ENCODE measurements at places on chromosomes 12 and 14. TPM values are rescaled to one million over a fixed set of nuclear protein-coding genes. Genes with fewer than 3 reads are reported as not detected.

DNA sequence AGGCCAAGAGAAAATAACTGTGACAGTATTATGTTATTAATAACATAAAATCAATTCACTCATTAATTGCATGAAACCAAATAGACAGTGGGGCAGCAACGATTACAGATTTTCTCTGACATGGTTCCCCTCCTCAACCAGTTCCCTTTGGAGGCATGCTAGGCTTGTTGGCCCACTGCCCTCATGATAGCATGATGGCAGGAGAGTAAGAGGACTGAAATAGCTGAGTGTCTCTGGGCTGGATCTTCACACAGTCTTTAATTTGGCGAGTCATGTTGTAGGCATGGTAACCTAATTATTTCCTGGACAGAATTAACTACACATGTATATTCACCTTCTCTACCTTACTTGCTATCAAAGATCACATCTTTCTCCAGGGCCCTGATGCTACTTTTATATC, 266.2 kb upstream of the PELI2 start:
- no peak for DNase-seq

- DNase-seq: no peak
These were observed 57.5 kb downstream of the PTHLH start for GRCh38 chr12:27915021-27915420.

DNA sequence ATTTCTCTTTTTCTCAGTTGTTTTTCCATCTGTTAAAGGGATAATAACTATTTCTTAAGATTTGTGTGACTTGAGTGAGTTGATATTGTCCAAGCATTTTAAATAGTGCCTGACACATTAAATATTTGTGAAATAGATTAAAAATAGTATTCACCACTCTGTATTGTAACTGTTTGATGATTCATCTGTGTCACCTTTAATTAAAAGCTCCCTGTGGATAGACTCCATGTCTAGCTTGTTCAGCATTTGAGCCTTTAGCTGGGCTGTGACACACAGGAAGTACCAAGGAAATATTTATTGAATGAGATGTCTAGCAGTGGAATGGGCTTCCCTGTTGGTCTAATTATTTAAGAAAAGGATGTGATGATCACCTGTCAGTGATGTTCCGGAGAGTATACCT, 1.8 kb upstream of the GLIPR1L2 start:
- DNase-seq: no peak

Gene SLC15A4
- 16.0 TPM for total RNA-seq

DNA sequence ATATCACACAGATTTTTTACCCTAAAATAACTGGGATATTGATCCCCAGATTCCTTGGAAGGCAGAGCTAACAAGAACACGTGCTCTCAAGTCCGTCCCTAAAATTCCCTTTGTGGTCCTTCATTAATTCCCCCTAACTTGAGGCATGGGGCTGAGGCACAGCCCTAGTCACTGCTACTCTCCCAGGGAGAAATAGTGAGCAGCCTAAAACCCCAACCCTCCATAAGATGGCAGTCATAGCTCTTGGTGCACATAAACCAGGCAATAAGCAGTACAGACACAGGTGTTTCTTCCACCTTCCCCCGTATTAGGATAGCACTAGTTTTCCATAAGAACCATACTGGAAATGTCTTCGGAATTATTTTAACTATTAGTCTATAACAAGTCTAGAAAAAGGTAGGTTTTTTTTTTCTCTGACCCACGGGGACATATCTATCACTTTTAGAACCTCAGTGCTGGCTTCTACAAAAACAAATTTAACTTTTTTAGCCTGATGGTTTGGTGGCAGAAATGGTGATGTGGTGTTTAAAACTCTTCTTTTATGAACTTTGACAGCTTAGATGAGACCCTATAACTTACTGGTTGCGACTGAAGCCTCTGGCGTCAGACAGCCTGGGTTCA, 3.1 kb upstream of the ARHGEF40 start:
- DNase-seq: no peak

Gene PLCZ1
- total RNA-seq: not detected

- no peak for DNase-seq
These were observed 50.9 kb downstream of the ZFP36L1 start for GRCh38 chr14:68741839-68742470.

- no peak for DNase-seq
These were observed 8.5 kb upstream of the SCARB1 start for GRCh38 chr12:124872068-124872719.

DNA sequence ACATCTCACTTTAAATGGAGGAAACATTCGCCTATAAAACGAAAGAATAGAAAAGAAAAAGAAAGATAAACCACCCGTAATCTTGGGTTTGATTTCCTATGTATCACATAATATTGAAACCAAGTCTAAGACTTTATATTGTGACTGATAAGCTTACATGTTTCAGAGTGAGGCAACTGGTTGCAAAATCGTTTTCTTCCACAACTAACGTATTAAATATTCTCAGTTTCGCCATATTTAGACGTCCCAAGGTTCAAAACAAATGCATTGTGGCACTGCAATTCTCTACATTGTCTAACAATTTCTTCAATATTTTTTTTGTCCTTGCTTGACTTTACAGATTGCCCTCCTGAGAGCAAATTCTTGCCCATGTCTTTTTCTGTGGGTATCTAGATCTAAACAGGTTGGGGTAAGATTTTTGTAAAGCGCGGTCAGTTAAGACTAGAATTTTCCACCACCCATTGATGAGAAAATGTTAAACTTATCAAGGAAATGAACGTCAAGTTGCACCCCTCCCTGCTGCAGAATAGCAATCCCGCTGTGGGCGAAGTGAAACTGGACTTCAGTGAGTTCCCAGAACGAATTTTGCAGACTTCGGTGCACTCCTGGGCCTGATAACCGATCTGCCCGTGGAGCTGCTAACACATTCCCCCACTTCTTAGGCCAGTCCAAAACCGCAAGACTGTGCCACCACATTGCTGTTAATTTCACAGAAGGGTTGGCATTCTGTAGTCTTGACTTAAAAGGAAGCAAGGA, 2.7 kb downstream of the TBX3 start:
- no peak for DNase-seq

- no peak for DNase-seq
These were observed 6.4 kb downstream of the TTC6 start for GRCh38 chr14:37601865-37602264.

Gene HSPA2
- total RNA-seq: 52.7 TPM

DNA sequence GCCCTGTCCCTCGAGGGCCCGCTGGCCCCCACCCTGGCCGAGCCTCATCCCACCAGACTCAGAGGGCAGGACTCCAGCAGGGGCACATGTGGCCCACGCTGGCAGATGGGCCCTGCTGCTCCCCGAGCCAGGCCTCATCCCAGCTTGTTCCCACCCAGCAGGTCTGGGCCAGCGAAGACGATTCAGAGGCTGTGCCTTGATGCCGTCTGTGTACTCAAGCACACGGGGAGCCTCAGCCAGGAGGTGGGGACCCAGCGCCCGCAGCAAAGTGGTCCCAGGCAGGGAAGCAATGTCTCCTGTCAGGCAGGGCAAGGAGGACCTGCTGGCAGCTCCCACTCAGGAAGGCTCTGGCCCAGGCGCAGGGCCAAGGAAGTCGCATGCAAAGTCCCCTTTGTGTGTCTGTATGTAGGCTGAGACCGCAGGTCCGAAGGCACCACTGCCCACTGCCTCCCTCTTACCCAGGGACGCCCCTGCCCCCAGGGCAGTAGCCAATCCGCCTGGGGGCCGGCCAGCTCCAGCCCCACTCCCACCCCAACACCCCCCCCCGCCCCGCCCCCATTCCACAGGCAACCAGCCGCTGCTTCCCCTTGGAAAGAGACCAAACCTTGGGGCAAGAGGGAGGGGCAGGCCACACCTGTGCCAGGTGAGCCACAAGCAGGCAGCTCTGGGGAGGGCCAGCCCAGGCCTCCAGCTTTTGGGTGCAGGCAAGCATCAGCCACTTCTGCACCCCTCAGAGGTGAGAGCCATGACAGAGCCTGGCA, 9.4 kb downstream of the DEGS2 start:
- peak; percentile 75 for DNase-seq

DNA sequence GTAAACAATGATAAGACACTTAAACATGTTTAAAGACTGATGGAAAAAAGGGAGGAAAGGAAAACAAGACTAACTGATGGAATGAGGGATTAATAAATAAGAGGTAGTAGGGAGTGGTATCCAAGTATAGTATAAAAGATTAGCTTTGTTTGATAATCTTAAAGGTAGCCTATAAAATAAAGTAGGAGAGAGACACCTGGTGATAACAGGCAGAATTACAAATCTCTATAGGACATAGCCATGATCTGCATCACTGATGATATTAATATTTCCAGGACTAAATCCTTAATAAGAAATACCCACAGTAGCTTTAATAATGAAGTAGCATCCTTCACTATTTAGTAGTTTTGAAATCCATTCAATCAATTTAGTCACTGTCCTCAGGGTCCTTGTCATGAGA, 30.4 kb downstream of the DLGAP5 start:
- DNase-seq: no peak

GRCh38 chr12:131591136-131591535, 119.8 kb upstream of the SFSWAP start:
- no peak for DNase-seq

- DNase-seq: no peak
These were observed 7.7 kb downstream of the GATC start for GRCh38 chr12:120453977-120454376.

DNA sequence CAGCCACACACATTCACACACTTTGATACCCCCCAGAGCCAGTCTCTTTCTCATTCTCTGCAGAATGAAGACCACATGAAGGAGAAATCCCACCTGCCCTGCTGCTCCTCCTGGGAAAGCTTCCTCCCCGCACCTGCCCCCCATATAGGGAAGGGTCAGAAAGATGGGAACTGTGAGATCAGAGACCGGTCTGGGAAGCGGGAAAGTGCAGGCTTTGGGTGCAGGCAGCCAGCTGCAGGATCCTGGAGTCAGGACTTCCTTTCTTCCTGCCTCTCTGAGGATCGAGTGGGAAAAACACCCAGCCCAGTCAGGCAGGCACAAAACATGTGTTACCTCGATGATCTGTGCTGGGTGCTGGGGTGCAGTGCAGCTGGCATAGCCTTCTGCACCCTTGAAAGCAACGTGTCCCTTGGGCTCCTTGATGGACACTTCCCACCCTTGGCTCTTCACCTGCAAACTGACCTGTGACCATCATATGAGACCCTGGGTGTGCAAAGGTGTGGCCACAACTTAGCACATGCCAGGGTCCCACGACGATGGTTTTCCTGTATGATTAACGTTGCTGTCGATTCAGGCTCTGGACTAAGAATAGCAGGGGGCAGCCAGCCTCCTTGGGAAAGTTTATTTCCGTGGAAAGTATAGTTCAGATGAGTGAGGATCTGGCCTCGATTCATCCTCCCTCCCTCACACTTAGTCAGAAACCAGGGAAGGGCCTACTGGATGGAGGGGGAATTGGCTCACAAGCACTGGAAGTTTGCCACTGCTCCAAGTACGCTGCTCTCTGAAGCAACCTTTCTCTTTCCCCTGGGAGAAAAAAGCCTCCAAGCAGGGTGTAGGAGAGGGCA, 105.4 kb upstream of the MED13L start:
- peak; percentile 57 for DNase-seq

Gene TSPAN19
- not detected for total RNA-seq

Gene LRTM2
- total RNA-seq: not detected

Gene HRK
- 0.73 TPM for total RNA-seq

DNA sequence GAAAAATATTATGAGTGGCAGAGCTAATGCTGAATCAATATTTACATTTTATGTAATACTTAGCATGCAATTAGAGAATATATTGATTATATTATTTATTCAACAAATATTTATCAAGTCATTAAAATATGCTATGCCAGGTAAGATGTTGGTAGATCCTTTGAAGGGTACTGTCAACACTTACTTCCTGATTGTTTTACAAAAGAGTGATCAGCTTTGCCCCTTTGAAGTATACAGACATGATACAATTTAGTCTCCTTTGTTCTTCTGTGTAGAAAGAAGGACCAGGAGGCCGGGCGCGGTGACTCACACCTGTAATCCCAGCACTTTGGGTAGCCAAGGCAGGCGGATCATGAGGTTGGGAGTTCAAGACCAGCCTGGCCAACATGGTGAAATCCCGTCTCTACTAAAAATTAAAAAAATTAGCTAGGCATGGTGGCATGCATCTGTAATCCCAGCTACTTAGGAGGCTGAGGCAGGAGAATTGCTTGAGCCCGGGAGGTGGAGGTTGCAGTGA, 73.9 kb upstream of the IFNG-AS1 start:
- DNase-seq: no peak

DNA sequence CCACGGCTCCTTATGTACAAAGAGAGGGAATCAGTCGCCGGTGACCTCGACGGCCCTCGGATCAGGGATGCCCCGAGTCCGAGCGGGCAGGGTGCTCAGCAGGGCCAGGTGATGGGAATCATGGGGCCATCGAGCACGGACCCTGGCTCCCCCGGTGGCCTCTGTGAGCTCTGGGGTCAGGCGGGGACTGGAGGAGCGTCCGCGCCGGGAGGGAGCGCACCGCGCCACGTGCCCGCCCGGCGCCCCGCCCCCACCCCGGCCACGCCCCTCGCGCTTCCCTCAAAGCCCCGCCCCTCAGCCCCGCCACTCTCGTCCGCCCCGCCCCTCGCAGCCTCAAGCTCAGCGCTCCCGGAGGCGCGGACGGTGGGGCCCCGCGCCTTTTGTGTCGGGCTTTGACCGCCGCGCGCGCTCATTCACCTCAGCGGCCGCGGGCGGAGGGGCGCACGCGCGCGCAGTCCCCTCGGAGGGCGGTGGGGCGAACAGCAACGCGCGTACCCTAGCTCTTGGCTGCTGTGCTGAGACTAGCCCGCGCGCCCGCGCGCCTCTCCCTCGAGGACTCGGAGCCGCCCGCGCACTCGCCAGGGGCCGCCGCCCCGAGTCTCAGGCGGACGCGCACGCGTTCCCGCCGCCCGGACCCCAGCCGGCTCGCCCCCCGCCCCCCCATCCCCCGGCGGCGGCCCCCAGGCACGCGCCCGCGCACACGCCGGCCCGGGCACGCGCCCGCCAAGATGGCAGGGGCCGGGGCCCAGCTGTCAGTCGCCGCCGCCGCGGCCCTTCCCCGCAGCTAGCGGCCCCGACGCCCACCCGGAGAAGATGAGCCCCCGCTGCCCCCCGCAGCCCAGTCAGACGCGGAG, 93.9 kb upstream of the EVL start:
- peak; percentile 65 for DNase-seq

- DNase-seq: peak; percentile 47
These were observed 11.9 kb upstream of the SERPINA4 start for GRCh38 chr14:94548999-94549985.

Gene DHH
- total RNA-seq: 0.50 TPM

DNA sequence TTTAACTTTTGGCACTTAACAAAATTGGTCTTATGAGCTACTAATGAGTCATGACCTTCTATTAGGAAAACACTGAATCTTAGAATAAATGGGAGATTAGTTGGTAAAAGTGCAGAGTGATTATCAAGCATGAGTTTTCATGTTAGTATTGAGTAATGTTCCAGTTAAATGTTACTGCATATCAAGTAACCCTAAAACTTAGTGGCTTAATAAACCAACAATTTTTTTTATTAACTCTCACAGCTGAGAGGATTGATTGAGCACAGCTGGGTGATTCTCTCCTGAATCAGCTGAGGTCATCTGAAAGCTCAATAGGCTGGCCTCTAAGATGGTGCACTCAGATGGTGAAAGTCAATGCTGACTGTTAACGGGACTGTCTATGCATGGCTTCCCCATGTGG, 248.6 kb downstream of the BCL11B start:
- DNase-seq: no peak

Gene TPPP2
- total RNA-seq: 0.28 TPM

- DNase-seq: no peak
These were observed 34.1 kb upstream of the DAAM1 start for GRCh38 chr14:59154373-59154772.

GRCh38 chr12:72146495-72146894, 125.7 kb upstream of the TRHDE start:
- no peak for DNase-seq

All from left colon (tissue), 2 donors.